ENCODE measurements at places on chromosomes 3 and 15.

GRCh38 chr3:58556001-58556400, 19.0 kb upstream of the ACOX2 start:
- no peak for DNase-seq

- no peak for DNase-seq
These were observed 1029.5 kb upstream of the NR2F2 start for GRCh38 chr15:95300958-95301357.

GRCh38 chr3:98259-98654, 98.3 kb upstream of the CHL1 start:
- no peak for DNase-seq

DNA sequence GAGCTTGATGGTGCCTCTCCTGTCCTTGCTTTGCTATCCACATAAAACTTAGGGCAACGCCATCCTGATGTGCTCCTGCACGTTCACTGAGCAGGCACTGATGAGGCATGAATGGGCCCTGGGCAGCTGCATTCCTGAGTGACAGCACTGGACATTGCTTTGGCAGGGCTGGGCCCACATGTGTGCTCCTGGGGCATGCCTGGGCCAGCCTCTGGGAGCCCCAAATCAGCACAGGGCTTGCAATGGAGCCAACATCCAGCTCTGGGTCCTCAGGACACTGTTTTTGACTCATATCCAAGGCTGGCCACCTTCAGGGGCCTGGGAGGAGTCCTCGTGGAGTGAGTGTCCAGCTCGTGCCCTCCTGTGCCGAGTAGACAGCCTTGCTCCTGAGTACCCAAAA, 5.9 kb upstream of the TKT start:
- DNase-seq = no peak

GRCh38 chr3:128845119-128845777, 34.2 kb upstream of the ACAD9 start:
- DNase-seq = no peak

GRCh38 chr3:79354179-79354688, 413.6 kb downstream of the ROBO1 start:
- no peak for DNase-seq

GRCh38 chr15:48466079-48466478, 134.8 kb downstream of the DUT start:
- DNase-seq = no peak

DNA sequence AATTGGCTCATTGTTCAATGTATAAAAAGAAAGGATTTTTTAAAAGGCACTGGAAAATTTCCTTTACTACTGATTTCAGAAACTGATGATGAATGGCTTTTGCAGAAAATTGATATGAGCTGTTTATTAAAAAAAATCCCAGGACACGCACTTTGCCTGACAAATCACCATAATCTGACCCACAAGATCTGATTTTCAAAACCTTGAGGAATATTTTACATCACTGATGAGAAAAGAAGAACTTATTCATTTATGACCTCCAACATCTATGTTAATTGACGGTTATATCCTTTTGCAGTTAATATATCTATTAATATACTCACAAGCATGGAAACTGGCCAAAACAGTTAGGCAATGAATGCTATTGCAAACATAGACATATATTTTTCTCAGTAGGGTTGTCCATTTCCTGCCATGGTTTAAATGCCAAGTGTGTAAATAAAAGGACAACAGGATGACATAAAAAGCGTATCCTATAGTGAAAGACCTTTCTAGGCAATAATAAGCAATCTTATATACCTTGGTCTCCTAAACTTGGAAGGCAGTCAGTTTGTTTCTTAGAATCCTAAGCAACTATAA, 109.7 kb upstream of the SLC7A14 start:
- no peak for DNase-seq

DNA sequence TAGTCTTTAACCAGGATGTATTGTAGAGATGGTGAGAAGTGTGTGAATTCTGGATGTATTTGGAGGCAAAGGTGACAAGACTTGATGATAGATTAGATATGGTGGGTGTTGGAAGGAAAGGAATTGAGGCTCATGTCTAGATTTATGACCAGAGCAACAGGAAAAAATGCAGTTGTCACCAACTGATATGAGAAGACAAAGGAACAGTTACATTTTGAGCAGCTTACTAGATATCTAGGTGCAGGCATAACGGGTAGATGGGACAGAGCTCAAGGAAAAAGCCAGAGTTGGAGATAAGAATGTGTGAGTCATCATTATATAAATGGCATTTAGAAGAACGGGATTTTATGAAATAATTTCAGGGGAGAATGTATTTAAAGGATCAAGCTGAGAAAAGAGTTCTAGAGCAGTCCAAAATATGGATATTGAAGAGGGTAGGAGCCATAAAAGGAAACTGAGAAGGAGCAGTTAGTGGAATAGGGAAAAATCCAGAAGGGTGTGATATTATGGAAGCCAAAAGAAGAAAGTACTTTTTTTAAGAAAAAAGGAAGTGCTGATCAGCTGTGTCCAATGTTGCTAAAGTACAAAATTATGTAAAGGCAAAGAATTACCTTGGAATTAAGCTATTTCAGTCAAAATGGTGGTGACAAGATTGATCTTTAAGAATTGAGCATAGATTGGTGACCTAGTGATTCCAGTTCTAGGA, 262.5 kb downstream of the CGGBP1 start:
- DNase-seq = no peak

- no peak for DNase-seq
These were observed 628.2 kb upstream of the CFAP20DC start for GRCh38 chr3:59677747-59678702.

DNA sequence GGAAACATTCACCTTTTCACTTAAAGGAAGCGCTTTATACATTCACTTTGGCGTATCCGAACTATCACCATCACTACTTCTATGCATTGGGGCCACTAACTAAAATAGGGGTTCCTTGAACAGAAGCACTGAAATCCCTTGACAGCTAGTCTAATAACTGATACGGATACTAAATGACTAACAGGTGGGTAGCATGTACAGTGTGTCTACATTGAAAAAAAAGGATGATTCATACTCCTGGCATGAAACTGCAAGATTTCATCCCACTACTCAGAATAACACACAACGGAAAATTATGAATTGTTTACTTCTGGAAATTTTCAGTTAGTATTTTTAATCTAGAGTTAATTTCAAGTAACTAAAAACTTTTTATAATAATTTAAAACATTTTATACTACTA, 96.7 kb downstream of the SMARCC1 start:
- no peak for DNase-seq

GRCh38 chr3:97930018-97930417, 42.2 kb downstream of the RIOX2 start:
- DNase-seq = no peak

- no peak for DNase-seq
These were observed 2.8 kb downstream of the PLXNB1 start for GRCh38 chr3:48426944-48427629.

GRCh38 chr15:87881026-87881425, 375.5 kb downstream of the NTRK3 start:
- DNase-seq = no peak

DNA sequence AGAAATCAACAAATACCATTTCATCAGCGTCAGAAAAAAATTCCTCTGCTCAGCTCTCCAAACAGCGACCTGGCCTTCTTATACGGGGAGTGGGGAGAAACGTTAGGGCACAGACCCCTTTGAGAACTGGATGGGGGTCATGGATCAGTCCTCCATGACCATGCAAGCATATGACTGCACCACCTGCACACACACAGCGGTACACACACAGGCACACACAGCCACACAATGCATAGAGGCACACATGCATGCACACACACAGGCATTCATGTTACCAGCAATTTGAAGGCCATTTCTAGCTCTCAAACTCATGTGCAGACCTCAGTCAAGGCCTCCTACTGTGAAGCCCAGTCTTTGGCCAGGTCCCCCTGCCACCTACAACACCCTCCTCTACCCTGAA, 50.2 kb downstream of the SLC41A3 start:
- DNase-seq = no peak

DNA sequence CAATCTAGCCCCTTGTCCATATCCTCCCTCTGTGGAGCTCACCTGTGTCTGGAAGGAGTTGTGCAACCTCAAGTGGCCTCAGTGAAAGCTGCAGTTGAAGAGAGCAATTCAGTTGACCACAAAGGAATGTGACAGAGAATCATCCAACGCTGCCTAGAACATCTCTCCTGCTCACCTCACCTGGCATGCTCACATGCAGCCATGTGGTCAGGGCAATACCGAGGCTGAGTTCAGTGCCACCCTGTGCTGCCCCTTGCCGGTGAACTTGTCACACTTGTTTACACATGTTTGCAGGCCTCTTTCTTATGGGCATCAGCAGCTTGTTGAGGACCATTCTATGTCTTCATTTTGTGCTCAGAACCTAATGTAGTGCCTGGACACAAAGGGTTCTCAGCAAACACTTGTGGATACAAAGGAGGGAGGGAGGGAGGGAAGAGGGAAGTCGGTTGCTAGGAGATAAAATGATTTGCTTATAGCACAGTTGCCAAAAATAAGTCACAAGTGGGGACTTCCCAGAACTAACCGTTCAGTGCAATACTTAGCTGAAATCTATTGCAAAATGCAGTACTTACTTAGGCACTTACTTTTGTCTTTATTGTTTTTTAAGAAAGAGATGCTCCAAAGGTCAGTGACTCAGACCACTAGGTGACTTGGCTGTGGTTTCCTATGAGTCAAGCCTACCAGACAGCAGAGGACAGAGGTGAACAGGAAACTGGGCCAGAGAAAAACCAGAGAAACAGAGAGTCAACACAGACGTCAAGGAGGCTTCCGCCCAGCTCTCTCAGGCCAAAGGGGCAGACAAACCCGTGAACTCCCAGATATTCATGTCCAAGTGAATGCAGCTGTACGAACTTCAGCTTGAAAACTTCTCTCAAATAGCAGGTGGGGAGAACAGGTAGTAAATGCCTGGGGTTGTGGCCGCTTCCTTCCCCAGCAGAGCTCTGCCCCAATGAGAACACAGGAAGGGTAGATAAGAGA, 227.8 kb upstream of the CTNNB1 start:
- peak; percentile 75 for DNase-seq

DNA sequence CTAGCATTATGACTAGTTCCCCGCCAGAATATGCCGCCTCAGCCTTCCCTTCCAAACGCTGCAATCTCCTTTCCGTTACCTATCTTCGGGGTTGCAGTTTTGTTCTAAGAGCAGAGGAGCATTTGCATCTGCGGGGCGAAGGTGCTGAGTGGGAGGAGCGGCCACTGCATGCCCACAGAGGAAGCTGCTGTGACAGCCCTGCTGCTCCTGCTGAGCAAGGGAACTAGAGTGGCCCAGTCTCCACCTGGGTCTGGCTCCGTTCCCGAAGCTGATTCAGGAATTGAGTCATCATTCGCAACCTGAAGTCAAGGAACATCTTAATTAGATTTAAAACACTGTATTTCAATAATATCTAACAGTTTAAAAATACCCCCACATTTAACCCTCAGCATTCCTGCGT, 98.2 kb upstream of the TJP1 start:
- no peak for DNase-seq

GRCh38 chr3:171565481-171566058, 105.4 kb upstream of the TNIK start:
- DNase-seq = no peak

DNA sequence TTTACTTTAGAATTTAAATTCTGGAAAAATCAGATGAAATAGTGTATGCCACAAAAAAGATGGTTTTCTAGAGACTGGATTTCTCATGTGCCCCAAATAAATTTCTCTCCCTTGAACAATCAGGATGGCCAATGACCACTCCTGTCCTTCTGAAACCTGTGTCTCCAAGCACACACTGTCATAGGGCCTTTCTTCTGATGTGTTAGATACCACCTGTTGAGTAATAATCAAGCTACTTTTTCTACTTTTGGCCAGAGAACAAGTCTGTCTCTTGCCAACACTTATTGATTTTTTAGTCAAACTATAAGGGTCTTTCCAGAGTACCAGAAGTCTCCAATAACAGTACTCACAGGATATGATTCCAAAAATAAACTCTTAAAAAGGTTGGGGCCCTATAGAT, 16.1 kb upstream of the TFG start:
- no peak for DNase-seq

GRCh38 chr3:9563851-9564250, 10.2 kb upstream of the LHFPL4 start:
- no peak for DNase-seq

DNA sequence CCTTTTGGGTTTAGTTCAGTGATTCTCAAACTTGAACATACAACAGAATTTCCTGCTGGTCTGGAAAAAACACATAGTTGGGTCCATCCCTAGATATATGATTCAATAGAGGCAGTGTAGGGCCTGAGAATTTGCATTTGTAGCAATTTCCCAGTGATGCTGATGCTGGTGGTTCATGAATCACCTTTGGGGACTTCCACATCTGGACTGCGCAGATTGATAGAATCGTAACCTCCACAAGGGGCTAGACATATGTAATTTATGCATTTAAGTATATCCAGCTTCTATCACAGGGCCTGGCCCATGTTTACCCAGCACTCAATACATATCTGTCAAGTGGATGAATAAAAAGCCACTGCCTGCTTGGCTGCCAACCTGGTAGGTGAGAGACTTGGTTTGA, 33.8 kb upstream of the SUCLG2 start:
- DNase-seq = no peak

DNA sequence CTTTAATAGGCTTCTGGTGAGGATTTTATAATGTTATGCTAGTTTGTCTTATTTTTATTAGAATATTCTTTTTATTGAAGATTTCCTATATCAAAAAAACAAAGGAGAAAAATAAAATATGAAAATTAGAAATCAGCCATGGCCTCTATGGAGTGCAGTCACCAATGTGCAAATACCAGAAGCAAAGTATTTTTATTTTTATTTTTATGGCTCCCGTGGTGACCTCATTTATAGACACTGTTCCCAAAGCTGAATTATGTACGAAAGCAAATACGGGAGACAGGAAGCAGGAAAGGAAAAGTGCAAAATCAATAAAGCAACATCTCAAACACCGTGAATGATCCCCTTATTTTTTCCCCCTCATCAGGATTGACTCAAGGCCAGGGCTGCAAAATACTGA, 35.1 kb downstream of the DAZL start:
- DNase-seq = no peak

DNA sequence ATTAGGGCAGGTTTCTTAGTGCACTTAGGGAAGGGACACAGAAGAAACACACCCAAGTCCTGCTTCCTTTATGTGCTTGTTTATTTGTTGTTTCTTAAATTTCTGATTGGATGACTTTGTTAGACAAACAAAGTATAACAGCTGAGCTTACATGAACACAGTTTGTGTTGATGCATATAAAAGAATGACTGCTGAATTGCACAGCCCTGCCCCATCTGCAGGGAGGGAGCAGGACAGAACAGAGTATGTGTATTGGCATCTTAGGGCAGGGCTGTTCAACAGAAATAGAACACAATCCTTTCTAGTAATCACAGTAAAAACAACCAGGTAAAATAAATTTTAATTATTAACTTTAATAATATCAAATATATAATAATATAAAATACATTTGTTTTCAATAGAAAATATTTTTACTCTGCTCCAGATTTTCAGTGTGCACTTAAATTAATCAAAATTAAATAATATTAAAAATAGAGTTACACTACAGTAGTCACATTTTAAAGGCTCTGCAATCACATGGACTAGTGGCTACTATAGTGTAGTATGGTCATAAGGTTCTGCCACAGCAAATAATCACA, 198.4 kb downstream of the ZNF621 start:
- DNase-seq = no peak
